ENCODE measurements at places on chromosomes 1 and 21.
A peak's percentile ranks its signal among the peaks of the same experiment; 100 is the strongest.

GRCh38 chr1:40477678-40478053 lies 576 bp downstream of the ZFP69 start:
- DNase-seq = peak; percentile 50

- DNase-seq = peak; percentile 81
Observed at GRCh38 chr1:172638885-172639831, 19.7 kb upstream of the FASLG start.

- DNase-seq = no peak
Observed at GRCh38 chr1:243827206-243827605, 22.8 kb downstream of the AKT3 start.

DNA sequence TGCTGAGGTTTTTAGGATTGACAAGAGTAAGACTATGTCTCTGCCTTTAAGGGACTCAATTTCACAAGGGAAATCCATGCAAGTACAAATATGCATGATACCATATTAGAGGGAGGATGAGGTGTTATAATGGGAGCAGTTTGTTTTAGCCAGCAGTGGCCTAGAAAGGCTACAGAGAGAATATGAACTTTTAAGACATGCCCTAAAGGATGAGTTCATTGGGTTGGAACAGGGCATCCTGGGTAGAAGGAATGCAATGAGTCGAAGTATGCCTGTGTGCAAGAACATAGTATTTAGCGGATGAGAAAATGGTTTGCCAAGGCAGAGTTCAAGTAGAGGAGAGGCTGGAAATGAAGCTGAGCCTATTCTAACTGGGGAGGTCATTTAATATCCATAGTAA lies 32.6 kb upstream of the LEPR start:
- no peak for DNase-seq

GRCh38 chr1:185337246-185337645 lies 20.2 kb upstream of the IVNS1ABP start:
- DNase-seq = no peak

GRCh38 chr1:156149374-156150332 lies 3.7 kb upstream of the SEMA4A start:
- DNase-seq = peak; percentile 73

Data from islet precursor cell (in vitro differentiated cells).